ENCODE measurements at places on chromosomes 3 and 15.

DNA sequence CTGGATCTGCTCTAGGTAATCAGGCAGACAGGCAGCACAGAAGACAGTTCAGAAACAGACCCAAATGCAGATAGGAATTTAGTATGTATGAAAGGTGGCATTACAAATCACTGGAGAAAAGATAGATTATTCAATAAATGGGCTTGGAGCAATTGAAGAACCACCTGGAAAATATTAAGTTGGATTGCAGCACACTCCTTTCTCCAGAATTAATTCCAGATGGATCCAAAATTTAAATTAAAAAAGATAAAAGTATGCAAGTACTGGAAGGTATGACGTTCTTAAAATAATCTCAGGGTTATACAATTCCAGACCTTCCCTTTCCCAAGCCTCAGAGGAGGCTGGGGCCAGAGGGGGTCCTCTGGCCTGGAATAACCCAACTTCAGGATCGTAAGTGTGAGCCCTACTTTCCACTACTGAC is 32.5 kb downstream of the HRH1 start:
- DNase-seq, result no peak

GRCh38 chr15:81544385-81544784 is 170.4 kb upstream of the TMC3 start:
- DNase-seq, result no peak

GRCh38 chr3:166283840-166284239 is 446.6 kb upstream of the BCHE start:
- no peak for DNase-seq

- no peak for DNase-seq
These were observed 191.7 kb upstream of the TLE3 start for GRCh38 chr15:70289191-70289955.

DNA sequence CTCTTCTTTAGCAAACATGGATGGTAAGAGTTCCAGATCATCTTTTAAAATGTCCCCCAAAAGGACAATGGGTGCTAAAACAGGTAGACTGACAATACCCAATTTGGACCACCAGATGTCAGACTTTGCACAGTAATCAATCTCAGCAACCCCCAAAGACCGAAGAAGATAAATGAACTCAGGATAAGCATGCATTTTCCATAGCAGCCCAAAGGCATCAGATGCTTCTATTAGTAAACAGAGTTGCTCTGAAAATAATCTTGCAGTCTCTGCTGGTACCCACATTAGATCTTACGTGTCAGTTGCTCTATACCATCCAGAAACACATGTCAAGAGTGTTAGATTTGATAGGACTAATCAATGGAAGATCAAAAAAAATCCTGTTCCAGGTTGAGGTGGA is 20.6 kb downstream of the MYH15 start:
- no peak for DNase-seq

GRCh38 chr3:138547342-138547975 is 46.6 kb downstream of the CEP70 start:
- no peak for DNase-seq

DNA sequence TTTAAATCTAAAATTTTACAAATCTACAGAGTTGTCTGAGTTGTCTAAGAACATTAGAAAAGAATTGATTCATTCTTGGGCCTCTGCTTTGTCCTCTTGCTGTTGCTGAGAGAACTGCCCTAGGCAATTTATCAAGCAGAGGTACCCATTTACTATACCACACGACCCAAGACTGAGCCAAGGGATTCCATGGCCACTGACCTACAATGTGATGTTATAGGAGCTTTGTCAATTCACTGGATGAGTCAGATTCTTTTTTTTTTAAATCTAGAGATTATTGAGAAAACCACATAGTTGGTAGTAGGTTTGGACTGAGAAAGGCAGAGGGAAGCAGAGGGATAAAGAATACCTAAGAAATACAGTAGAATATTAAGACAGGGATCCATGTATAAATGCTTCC is 55.3 kb downstream of the TRAT1 start:
- no peak for DNase-seq

DNA sequence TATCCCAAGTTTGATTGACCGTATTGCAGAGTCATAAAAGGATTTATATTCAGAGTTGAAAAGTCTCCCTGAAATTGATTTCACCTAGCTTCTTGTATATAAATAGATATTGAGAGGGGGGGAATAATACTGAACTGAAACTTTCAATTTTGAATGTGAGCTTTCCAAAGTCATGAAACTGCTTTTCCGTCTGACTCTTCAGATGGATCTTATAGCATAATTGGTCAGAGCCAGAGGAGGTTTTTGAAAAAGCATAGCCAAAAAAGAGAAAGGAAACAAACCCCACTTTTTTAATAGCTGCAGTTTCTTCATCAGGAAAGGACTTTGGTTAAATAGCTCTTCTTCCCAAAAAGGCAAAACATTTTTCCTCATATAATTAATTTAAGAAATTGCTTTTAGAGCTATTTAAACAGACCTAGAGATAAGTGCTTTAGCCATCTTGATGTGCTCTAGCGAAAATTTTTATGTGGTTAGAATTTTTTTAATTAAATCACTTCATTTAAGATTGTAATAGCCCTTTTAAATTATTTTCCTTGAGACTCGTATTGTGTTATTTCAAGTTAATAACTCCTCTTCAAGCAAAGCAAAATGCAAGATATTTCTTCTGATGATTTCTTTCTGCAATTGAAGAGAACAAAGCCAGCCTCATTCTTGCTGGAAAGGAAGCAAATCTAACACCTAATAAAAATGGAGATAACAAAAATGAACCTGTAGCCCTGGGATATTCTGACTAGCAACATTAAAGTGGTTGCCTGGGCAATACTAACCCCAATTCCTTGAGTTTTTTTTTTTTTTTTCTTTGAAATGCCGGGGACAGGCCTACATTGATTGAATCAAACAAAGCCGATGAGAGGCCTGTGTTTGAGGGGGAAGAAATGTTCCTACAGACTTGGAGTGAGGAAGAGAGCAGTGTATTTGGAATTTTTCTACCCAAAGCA is 173.6 kb downstream of the PTPRG start:
- no peak for DNase-seq

Measured in stimulated activated CD8-positive, alpha-beta memory T cell treated with anti-CD3 and anti-CD28 coated beads, Interleukin-2, amount 100 ng/mL, for 1 hour (primary cell).